ENCODE measurements at places on chromosomes 3 and 15.

DNA sequence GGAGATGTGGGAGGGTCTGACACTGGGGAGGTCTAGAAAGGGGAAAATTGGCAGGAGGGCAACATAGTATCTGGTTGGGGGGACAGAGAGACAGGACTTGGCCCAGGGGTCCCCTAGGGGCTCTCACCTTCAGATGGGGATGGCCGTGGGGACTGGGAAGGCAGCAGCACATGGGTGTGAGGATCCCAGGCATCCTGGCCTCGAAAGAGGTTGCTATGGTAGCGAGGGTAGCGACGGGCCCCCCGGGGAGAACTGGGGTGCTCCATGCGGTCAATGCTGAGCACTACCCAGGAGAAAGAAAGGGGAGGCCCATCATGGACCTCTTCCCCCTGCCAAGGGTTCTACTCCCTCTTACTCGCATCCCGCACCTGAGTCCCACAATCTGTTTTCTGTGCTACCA lies 12.5 kb upstream of the SLC26A6 start:
- no peak for DNase-seq

- no peak for DNase-seq
Measured at GRCh38 chr15:70463453-70463834, 299.9 kb downstream of the UACA start.

- peak; percentile 15 for DNase-seq
Measured at GRCh38 chr3:184380185-184380626, 352 bp downstream of the CHRD start.

DNA sequence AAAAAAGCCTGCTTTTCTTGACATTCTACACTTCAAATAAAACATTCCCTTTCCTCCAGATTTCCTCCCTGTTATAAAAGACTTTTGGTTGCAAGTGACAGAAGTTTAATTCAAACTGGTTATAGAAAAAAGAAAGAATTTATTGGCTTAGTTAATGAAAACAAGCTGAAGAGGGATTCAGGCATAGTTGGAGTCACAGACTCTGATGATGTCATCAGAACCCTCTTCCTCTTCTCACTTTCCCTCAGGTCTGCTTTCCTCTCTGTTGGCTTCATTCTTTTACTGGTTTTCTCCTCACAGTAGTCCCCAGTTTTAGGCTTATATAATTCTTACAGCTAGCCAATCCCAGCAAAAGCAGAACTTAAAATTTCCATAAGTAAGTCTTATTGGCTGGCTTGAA lies 32.0 kb upstream of the MBNL1 start:
- no peak for DNase-seq

- no peak for DNase-seq
Measured at GRCh38 chr3:73787620-73788019, 162.9 kb upstream of the PDZRN3 start.

- no peak for DNase-seq
Measured at GRCh38 chr3:64687781-64688604, at the start of gene ADAMTS9. Gene ADAMTS9, minus strand, starts transcription at chr3:64688000. Its CDS starts 343 bp downstream, at chr3:64687657.

DNA sequence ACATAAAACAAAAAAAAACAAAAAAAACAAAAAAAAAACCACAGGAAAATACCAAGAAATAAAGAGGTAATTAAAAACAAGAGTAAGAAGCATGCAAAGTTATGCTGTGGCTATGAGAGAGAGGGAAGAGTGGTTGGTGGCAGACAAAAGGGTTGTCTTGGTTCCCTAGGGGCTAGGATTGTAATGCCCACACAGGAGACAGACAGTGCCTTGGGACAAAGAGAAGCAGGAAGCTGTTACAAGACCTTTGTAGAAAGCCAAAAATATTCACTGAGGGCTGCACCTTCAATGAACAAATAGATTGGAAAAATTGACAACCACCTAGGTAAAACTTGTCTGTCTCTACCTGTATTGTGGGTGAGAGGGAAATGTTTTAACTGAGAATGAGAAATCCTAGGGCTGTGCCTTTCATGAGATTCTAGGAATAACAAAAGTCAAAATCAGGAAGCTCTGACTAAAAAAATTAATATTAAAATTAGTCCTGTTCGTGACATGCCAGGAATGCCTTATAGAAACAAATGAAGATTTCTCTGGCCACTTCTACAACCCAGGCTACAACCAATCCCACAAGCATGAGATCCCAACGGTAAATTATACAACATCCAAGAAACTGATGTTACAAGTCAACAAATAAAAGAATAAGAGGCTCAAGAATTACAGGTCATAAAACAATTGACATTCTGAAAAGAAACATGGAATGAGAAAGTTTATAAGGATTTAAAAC lies 45.0 kb upstream of the PRICKLE2 start:
- DNase-seq: no peak

Data from T-helper 9 cell (primary cell).